ENCODE measurements at places on chromosomes 3 and 15.

- DNase-seq: no peak
These were observed 760 bp downstream of the FANCI start for GRCh38 chr15:89244574-89244903.

DNA sequence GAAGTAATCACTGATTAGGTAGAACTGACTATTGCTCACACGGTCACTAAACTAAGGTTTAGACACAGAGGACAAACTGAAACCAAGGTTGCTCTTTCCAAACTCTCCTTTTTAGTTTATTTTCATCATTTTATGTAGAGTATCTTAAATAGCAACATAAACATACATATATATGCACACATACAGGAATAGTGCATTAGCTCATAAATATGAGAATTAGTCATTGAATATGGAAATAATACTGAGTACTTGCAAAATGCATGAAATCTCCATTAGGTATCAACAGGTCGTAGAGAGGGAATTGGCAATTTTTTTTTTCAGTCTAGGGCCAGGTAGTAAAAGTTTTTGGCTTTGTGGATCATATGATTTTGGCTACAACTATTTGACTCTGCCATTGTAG lies 557.1 kb downstream of the NLGN1 start:
- no peak for DNase-seq

DNA sequence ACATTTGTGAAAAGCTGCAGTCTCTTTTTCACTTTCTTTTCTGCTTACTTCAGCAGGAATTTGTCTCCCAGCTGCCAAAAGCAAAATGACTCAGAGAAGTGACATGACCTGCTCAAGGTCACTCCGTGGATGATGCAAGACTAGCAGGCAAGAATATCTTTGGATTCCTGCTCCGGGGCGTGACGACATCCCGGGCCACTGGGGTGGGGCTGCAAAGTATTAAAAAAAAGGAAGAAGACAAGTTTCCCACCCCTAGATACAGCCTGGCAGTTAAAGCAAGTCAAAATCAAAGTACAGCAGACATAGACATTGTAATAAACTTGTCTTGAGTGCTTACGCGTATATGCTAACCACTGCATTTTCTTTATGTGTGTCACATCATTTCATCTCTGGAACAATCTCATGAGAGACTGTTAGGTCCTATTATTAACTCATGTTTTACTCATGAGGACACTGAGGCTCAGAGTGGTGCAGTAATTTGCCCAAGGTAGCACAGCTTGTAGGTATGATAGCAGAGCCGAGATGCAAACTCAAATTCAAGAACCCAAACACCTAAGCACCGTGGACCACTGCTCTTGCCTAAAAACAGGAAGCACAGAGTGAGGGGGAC lies 485.2 kb upstream of the PROK2 start:
- DNase-seq: no peak

DNA sequence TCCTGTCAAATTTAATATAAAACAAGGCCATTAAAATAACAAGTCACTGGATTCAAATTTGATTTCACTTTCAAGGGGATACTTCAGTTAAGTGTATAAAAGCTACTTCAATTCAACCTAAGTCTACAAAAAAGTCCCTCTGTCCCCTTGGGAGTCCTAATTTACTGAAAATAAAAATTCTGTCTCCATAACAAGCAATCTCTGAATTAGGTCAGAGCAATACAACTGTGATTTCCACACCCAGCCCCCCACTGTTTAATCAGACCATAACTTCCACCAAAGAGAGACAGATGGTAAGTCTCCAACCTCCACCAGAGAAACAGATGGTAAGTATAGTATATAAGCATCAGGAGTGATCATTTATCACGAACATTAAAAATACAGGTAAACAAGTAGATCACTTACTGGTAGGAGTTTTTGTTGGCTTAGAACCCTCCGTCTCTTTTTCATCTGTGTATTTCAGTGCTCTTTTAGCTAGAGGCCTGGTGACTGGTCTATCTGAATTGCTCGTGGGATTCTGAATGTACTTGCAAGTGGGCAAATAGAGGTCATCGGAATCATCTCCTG lies 12.1 kb downstream of the SGO1 start:
- no peak for DNase-seq

DNA sequence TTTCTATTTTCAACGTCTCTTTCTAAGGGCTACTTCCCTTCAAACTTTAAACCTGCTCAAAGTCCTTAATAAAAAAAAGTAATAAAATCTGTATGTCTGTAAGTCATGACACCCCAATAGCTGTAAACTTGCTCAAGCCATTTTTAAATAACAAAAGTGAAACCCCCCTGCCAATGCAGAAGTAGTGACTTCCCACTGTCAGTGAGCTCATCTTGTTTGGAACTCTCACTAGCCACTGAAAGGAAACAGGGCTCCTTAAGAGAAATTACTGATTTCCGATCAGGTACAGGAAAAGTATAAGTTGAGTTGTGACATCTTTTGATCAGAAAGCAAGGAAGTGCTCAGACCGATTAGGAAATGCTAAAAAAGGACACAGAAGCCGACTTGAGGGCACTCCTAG lies 27.6 kb upstream of the GPR171 start:
- no peak for DNase-seq

DNA sequence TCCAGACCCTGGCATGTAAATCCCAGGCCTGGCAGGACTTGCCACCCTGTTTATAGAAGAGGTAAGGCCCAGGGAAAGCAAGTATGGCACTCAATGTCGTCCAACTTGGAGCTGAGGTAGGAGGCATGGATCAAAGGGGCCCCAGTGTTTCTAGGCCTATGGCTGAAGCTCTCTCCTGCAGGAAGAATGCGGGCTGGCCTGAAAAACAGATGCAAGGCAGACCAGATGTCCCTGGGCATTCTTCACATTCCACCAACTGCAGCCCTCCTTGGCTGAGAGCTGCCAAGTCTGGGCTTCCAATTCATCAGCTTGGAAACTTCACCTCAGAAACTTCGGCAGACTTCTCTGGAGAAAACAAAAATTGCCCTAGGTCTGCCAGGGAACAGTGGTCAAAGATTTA lies 22.2 kb downstream of the MESD start:
- DNase-seq: no peak

DNA sequence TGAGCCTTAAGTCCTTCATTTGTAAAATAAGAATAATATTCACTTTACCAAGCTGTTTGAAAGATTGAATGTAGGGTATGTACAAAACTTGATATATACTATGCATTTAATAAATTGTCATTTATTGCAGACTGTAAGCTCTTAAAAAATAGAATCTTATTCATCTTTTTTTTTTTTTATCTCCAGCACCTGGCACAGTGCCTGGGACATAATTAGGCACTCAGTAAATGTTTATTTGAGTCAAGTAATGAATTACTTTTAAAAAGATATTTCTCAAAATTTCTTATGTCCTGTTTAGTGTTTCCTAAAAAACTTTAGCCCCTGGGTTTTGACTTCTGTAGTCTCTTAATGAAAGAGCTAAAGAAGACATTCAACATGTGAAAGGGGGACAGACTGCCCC lies 71.7 kb downstream of the TOP2B start:
- no peak for DNase-seq

GRCh38 chr3:43478118-43478785 lies 143.6 kb downstream of the ANO10 start:
- no peak for DNase-seq

DNA sequence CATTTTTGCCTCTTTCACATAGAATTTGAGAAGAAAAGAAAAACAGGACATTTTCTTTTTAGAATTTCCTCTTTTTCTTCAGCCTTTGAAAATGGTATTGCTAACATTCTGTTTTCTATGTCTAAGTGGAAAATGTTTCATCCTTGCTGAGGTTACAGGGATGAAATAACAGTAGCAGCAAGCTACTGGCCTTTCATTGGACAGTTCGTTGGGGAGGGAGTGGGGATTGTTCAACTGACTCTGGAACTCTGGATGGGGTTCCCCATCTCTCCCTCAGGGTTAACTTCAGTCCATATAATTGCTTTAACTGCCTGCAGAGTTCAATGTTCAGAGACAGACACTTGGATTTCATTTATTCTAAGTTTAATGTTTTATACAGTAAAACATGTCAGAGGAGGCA lies 346.0 kb downstream of the NLGN1 start:
- DNase-seq: no peak

- DNase-seq: no peak
These were observed 201.7 kb upstream of the MLF1 start for GRCh38 chr3:158369279-158369678.

DNA sequence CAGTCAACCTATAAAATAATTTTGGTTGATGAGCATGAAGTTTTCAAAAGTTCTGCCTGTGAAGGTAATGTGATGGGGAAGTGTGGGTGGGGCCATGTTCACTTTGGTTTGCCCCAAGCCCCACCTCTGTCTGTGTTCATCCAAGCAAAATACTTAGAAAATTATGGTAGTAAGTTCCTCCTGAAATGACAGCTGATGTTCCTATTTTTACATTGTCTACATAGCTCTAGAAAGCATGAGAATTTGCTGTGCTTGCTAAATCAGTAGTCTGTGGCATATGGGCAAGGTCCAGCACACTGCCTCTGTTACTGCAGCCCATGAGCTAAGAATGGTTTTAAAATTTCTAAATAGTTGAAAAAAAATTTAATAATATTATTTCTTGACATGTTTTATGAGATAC lies 21.9 kb upstream of the CP start:
- no peak for DNase-seq

DNA sequence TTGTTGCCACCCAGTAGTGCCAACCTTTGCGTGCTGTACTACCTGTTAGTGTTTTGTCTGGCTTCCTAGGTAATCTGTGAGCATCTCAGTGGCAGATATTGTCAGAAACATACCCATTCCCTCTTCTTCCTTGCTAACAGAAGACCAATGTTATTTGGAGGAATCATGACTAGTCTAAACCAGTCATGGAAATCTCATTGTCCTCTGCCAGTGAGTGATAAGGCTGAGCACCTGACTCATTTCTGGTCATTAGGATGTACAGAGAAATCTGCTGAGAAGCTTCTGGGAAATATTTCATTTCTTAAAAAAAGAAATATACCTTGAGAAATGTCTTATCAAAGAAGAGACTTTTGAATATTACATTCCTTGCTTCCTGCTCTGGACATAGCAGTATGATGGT lies 70.1 kb upstream of the CDV3 start:
- no peak for DNase-seq

- DNase-seq: no peak
These were observed 115.1 kb downstream of the HERC1 start for GRCh38 chr15:63718590-63719035.

- DNase-seq: no peak
These were observed 14.6 kb upstream of the TFRC start for GRCh38 chr3:196096382-196096953.

DNA sequence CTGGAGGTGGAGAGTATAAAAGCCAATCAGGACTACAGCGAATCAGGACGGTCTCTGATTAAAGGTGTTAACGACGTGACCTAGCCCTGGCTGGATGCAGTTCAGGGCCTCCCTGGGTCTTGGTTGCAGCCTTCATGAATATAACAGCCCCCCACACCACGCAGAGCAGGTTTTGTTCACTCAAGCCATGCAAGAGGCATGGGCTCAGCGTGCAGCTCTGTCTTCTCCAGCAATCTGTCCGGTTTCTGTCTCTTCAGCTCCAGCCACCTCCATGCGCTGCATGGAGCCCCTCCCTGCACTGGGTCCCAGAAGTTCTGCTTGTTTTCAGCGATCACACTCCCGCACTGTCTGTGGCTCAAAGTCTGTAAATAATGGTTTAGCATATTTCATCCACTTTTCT lies 57.1 kb upstream of the CHRNA7 start:
- DNase-seq: no peak

DNA sequence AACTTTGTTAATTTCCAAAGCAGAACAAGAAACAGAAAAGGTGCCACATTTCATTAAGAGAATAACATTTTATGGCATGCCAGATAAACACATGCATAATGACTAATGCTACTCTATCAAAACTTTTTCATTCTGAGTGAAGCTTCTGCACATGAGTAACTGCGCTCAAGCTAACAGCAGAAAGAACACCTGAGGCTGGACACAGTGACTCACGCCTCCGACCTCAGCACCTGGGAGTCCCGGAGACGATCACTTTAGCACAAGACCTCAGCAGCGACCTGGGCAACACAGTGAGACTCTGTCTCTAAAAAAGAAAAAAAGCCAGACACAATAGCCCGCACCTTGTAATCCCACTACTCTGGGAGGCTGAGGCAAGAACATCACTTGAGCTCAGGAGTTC lies 70.6 kb downstream of the ACAP2 start:
- DNase-seq: peak; percentile 66
